ENCODE measurements at places on chromosomes 16 and 17.

GRCh38 chr17:82213251-82214011, 789 bp upstream of the CCDC57 start:
- H3K27me3 ChIP-seq: no peaks in the 10 kb centered on the region
- H3K4me3 ChIP-seq: peak overlapping the region; percentile 90
- peaks cover 34% of the 10 kb centered on the region for H3K4me1 ChIP-seq
- no peak for DNase-seq
- H3K27ac ChIP-seq: peak overlapping the region; percentile 75

- no peaks in the 10 kb centered on the region for H3K36me3 ChIP-seq
- DNase-seq: no peak
- peaks cover 13% of the 10 kb centered on the region for H3K4me1 ChIP-seq
These were observed 3.6 kb upstream of the STAC2 start for GRCh38 chr17:39229274-39229913.

GRCh38 chr16:12724226-12724625, 79.5 kb downstream of the CPPED1 start:
- H3K4me1 ChIP-seq: no peaks in the 10 kb centered on the region
- H3K4me3 ChIP-seq: no peak overlapping the region
- H3K27ac ChIP-seq: no peak overlapping the region
- H3K36me3 ChIP-seq: no peaks in the 10 kb centered on the region
- DNase-seq: no peak
- H3K27me3 ChIP-seq: no peaks in the 10 kb centered on the region

GRCh38 chr17:13000561-13000960, 17.3 kb downstream of the ELAC2 start:
- H3K4me1 ChIP-seq: no peaks in the 10 kb centered on the region
- no peak overlapping the region for H3K27ac ChIP-seq
- DNase-seq: no peak
- H3K4me3 ChIP-seq: no peak overlapping the region
- H3K36me3 ChIP-seq: peaks cover 70% of the 10 kb centered on the region
- no peaks in the 10 kb centered on the region for H3K27me3 ChIP-seq

DNA sequence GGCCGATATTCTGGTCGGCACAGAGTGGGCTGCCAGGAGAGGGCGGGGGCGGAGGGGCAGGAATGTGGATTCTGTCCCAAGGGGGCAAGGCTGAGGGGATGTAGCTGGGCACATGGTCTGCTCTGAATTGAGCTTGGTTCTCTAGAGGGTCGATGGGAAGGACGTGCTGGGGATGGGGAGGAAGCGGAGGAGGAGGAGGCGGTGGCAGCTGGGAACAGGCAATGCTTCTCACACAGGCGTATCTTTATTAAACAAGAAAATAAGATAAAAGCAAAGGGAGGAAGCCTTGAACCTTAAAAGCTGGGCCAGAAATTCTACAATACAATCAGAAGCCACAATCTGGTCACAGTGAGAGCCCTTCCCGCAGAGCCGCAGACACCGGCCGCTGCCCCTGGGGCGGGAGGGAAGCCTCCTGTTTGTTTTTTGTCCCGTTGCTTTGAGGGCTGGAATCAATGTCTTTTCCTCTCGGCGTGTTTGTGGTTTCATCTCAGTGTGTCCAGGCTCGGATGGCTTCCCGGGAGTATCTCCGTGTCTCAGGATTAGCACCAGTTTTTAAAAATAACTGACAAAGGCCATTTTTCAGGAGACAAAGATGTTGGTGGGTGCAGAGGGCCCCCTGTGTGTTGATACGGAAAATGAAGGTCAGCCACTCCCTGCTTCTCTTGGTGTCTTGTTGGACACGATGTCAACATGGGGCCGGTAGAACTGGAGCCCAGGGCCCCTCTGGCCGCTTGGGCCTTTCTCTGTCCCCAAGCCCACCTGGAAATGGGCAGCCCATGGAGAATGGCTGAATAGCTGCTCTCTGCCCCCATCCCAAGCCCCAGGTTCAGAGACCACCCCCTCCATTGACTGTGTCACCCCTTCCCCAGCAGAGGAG, 12.3 kb upstream of the SLC7A5 start:
- H3K4me1 ChIP-seq: no peaks in the 10 kb centered on the region
- DNase-seq: no peak
- no peak overlapping the region for H3K4me3 ChIP-seq

DNA sequence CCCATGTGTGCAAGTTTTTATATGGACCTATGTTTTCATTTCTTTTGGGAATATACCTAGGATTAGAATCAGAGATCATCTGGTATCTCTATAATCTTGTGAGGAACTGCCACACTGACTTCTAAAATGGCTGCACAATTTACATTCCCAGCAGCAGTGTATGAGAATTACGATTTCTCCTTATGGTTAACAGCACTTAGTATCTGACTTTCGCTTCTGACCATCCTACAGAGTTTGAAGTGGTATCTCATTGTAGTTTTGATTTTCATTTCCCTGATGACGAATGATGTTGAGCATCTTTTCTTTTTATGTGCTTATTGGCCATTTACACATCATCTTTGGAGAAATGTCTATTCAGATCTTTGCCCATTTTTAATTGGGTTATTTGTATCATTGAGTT, 10.0 kb downstream of the C16orf96 start:
- DNase-seq: no peak
- H3K4me3 ChIP-seq: no peak overlapping the region
- no peaks in the 10 kb centered on the region for H3K36me3 ChIP-seq
- no peaks in the 10 kb centered on the region for H3K4me1 ChIP-seq
- H3K27me3 ChIP-seq: no peaks in the 10 kb centered on the region
- no peak overlapping the region for H3K27ac ChIP-seq

DNA sequence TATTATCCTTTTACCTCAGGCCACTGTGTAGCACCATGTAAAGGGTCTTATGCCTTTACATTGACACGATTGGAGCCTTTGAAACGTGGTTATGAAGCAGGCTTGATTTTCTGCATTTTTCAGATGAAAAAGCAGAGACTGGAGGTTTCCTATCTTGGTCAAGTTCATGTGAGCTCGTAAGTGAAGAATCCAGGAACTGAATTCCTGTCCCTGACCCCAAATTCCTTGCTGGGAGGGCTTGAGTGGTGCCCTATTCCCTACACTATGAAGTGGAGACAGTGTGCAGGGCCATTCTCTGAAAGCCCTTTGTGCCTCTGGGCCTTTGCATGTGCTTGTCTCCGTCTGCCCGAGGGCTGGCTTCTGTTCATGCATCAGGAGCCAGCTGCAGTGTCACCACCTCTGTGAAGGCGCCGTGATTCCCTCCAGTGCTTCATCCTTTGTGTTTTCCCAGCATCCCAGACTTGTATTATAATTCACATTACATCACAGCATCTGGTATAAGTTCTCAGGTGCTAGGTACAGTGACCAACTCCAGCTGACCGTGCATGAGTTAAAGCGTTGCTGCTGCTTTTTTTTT, 181.1 kb downstream of the SNX29 start:
- no peaks in the 10 kb centered on the region for H3K36me3 ChIP-seq
- H3K4me1 ChIP-seq: peaks cover 9% of the 10 kb centered on the region
- DNase-seq: no peak
- no peak overlapping the region for H3K4me3 ChIP-seq
- H3K27me3 ChIP-seq: no peaks in the 10 kb centered on the region

DNA sequence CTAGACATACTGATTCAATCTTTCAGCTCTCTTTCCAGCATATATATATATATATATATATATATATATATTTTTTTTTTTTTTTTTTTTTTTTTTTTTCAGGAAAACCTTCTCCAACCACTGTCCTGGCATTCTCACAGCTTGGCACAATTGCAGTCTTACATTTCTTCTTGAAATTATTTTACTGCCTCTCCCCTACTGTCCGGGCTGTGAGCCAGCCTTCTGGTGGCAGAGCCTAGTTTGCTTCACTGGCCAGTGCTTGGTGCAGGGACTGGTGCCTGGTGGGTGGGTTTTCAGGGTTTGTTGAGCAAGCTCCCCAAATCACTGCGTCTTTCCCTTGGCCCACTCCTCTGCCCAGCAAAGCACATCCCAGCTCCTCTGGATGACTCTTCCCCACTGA, 28.5 kb downstream of the PRSS54 start:
- no peak for DNase-seq
- H3K4me3 ChIP-seq: no peak overlapping the region
- no peaks in the 10 kb centered on the region for H3K4me1 ChIP-seq
- H3K27ac ChIP-seq: no peak overlapping the region
- H3K27me3 ChIP-seq: no peaks in the 10 kb centered on the region

- H3K4me3 ChIP-seq: no peak overlapping the region
- H3K4me1 ChIP-seq: no peaks in the 10 kb centered on the region
- H3K27me3 ChIP-seq: no peaks in the 10 kb centered on the region
These were observed 74.0 kb upstream of the GNG13 start for GRCh38 chr16:874366-875181.

DNA sequence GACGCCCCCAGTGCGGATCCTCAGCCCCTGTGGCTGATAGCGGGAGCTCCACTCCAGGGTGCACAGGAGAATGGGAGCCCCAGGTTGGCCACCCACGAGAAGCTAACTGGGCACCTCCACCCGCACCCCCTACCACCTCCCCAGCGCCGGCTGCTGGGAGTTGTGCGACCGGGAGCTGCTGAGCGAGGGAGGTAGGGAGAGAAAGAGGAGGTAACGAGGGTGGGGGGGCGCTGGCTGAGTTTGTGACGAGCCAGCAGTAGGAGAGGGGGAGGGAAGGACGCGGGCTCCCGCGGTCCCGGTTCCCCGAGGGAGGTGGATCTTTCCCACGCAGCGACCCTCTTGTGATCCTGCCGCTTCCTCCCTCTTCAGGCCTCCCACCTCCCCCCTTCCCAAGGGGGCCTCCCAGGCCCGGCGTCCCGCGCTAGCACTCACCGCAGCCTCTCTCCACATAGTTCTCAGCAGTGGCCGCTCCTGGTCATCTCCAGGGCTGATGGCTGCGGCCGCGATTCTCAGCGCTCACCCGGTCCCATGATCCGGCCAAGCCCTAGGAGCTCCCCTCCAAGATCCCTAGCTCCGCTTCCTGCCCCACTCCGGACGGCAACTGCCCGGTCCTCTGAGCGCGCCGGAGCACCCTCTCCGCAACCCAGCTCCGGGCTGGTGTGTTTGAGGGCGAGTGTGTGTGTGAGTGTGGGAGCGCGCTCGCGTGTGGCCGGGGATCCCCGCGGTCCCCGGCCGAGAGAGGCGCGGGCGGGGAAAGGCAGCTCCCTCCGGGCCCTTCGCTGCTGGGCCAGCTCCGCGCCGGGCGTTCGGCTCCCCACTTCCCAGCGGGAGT, at the start of gene GRIN2A:
GRIN2A (minus strand) TSS at position 207 of the 832 bp plus-strand sequence. CDS start 2,017 bp downstream, outside the sequence.
- no peak within 1 kb of the TSS for H3K27ac ChIP-seq
- H3K27me3 ChIP-seq: peaks cover 54% of the 10 kb centered on the region
- H3K4me1 ChIP-seq: no peaks in the 10 kb centered on the region
- no peaks in the 10 kb centered on the region for H3K36me3 ChIP-seq
- DNase-seq: no peak

GRCh38 chr16:73355981-73356380, 308.1 kb upstream of the ZFHX3 start:
- H3K27me3 ChIP-seq: no peaks in the 10 kb centered on the region
- H3K4me1 ChIP-seq: no peaks in the 10 kb centered on the region
- DNase-seq: no peak

GRCh38 chr16:27324851-27325301, 11.1 kb downstream of the IL4R start:
- H3K36me3 ChIP-seq: no peaks in the 10 kb centered on the region
- H3K4me3 ChIP-seq: no peak overlapping the region
- no peaks in the 10 kb centered on the region for H3K27me3 ChIP-seq
- DNase-seq: no peak

GRCh38 chr17:27323538-27324215, 29.8 kb downstream of the WSB1 start:
- no peak overlapping the region for H3K4me3 ChIP-seq
- peaks cover 4% of the 10 kb centered on the region for H3K36me3 ChIP-seq
- DNase-seq: peak; percentile 49
- no peaks in the 10 kb centered on the region for H3K27me3 ChIP-seq
- peaks cover 11% of the 10 kb centered on the region for H3K4me1 ChIP-seq

DNA sequence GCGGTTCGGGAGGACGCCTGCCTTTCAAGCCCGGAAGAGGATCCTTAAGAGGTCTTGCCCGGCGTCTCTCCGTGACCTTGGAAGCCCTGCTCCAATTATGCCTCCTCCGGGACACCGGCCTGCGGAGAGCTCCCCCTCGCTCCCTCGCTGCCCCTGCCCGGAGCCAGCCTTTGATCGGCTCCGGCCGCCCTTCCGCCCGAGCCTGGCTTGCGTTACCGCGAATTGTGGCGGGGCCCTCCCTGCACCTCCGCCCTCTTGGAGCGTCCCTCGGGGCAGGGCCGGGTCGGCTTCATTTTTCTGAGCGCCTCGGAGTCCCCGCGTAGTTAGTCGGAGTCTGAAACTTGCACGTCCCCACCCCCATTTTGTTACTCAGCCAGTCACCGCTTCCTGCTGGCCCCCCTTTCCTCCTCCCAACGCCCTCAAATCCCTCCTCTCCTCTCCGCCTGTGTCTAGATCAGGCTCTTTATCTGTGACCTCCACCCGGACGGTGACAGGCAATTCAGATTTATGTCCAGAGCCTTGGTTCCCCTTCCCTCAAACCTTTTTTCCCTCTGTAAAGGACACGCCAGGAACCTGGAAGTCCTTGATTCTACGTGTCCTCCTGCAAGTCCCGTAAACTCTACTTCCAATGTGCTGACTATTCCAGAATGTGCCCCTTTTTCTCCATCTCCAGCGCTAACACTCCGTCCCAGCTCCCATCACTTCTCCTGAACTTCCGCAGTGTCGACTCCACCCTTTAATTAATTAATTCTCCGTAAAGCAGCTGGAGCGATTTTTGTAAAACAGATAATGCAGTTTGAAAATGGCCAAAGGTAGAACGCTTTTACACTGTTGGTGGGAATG, 569 bp upstream of the RABEP2 start:
- DNase-seq: peak; percentile 31
- no peaks in the 10 kb centered on the region for H3K4me1 ChIP-seq
- peak overlapping the region; percentile 83 for H3K4me3 ChIP-seq
- H3K36me3 ChIP-seq: no peaks in the 10 kb centered on the region
- H3K27ac ChIP-seq: peak overlapping the region; percentile 92

Measured in tibial nerve (tissue), 4 donors.